ENCODE measurements at places on chromosomes 12 and 14.
A peak's percentile ranks its signal among the peaks of the same experiment; 100 is the strongest.

DNA sequence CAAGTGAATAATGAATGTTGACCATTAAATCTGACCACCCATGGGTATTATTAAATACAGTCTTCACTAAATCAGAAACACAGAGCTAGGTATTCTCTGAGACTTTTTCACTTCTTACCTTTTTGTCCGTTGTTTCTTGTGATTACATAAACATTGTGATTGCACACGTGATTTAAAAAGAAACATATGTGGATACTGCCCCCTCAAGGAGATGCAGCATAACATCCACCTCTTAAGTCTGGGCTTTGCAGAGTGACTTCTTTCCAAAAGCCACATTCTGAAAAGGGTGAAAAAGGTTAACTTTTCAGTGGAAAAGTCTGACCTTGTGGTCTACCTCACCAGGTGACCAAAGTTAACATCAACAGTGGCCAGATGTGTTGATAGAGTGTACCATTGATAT lies 185.5 kb upstream of the FAR2 start:
- ATAC-seq = 0 out of 3 replicates have a peak, but pooled peaks have one; percentile 40

GRCh38 chr14:81716953-81717352 lies 183.3 kb upstream of the SEL1L start:
- ATAC-seq = no peak

DNA sequence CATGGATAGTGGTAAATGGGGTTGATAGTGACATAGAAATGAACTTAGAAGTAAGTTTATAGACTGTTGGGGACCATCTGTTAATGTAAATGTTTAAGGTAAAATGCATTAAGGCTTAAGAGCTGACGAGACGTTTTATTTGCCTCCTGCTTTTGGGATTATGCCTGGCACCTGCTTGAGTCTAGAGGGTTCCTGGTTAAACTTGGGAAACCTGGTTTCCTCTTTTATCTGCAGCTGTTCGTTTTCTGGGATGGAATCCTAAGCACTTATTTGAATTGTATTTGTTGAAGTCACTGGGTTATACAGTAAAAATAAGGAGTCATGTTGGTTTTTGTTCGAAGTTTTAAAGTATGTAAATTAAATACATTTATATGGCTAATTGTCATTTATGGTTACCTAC lies 914.7 kb downstream of the NRXN3 start:
- no peak for ATAC-seq

DNA sequence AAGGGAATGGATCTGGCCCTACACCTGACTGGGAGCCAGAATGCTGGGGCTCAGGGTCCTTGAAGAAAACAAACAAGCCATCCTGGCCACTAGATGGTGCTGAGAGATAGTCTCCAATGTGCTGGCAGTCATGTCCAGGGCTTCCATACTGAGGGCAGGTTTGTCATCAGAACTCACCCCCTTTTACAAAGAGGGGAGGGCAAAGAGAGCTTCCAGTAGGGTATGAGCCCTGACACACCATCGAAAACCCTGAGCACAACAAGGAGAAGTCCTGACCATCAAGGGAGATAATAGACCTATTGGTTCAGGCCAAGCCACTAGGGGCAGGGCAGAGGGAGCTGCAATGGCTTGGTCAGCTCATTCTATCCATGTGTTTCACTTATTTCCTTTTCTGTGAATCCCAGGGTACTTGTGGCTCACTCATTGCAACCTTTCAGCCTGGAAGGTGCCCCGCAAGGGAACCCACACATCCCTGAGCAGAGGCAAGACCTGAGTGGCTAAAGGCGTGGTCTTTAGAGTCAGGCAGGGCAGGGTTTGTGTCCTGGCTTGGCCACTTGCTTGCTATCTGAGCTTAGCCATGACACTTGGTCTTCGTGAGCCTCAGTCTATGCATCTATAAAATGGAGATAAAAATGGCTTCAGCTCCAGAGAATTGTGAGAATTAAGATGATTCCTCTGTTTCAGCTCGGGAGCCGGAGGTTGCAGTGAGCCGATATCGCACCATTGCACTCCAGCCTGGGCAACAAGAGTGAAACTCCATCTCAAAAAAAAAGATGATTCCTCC lies 6.2 kb upstream of the PLEKHH1 start:
- peak; percentile 95 for ATAC-seq

DNA sequence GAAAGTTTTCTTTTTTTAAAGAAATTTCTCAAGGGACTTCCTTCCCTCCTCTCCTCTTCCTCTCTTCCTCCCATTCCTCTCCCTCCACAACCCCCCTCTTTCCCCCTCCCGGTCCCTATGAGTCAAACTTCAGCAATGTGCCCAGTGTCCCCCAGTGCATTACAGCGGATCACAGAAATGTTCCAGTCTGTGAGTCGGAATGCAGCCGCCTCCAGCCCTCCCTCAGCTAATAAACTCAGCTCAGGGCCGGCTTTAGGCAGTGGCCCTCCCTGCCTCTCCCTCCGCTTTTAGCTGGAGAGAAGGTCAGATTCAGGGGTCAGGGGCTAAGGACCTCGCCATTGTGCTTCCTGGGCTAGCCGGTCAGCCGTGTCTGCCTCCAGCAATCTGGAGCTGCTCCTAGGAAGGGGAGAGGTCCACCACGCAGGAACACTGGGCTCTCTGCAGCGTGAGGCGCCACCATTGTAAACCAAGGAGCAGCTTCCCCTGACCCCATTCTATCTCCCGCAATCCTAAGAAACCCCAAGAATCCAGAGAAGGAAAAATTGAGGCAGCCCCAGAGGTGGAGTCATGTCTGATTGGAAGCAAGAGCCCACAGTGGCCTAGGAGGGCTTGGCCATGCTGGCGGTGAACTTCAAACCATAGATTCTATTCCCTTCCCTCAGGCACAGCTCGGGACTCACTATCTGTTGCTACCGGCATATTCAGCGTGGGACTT lies 1.1 kb upstream of the HDAC7 start:
- ATAC-seq = peak; percentile 90

- no peak for ATAC-seq
Observed at GRCh38 chr12:47094804-47095203, 15.0 kb upstream of the AMIGO2 start.

- ATAC-seq = no peak
Observed at GRCh38 chr12:59059088-59059935, 139.0 kb upstream of the LRIG3 start.

DNA sequence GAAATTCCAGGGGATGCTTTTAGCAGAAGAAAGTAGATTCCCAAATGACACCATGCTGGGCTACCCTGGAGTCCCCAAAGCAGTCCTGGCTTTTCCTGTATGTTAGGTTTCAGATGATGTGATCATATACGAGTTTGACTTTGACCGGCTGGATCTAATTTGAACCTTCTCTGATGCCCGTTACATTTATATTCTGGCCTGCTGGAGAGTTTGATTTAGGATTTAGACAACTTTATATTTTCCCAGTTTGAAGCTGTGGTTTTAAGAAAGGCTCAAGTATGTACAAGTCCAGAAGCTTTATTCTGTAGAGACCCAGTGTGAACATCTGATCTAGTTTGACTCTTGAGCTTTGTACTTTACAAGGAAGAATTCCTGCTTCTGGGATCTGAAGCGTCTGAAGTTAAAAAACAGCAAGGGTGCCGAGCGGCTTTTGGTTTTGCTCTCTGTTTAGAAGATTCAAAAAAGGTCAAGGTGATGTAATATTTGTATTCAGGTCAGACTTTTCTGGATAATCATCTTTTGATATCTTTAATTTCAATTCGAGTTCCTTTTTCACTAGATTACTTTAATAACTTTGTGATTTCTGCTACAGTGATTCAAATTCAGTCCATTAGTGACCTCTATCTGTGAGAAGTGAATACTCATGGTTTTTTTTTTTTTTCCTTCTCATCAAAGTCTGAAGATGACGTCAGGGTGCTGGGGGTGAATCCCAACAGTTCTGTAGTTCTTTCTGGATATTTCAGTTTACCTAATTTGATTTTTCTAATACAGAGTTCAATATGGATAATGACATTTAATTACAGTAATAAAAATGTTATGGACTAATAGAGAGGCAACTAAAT lies 6.3 kb downstream of the FLRT2 start:
- ATAC-seq = peak; percentile 8

DNA sequence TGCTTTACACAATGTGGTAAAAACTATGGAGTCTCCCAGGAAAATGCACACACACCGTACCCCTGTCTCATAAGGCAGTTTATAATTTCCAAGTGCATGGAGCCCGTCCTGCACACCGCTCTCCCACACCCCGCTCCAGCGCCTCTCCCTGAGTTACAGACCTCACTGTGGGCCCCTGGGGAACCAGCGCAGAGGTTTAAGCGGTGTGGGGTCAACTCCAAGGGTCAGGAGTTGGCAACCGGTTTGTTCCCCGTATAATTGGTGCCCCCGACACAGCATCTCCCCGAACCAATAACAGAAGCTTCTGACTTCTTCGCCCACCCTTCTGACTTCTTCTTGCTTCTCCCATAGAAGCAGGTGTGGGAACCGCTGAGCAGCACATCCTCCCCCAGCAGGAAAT lies 58.4 kb upstream of the DDX11 start:
- ATAC-seq = no peak

DNA sequence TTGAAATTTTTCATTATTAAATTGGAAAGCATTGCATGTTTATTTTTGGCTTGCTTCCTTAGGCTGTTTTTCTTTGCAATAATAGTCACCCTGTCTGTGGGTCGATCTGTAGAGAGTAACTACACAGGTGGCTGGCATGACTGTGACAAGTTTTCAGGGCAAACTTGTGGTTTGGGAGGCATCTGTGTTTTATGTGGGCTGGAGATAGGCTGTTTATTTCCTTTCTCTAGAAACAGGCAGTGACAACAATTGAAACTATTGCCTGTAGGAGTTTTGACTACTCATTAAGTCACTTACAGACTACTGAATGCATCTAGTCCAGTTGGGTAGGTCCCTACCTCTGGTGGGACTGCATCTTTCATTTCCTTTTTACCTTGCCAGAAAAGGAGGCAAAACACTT lies 155.6 kb downstream of the DYRK2 start:
- no peak for ATAC-seq

- peak; percentile 87 for ATAC-seq
Observed at GRCh38 chr14:100278702-100279101, 27.5 kb downstream of the SLC25A29 start.
